Amygdala (tissue), 56 donors: ENCODE measurements at places on chromosomes 2 and 18.

DNA sequence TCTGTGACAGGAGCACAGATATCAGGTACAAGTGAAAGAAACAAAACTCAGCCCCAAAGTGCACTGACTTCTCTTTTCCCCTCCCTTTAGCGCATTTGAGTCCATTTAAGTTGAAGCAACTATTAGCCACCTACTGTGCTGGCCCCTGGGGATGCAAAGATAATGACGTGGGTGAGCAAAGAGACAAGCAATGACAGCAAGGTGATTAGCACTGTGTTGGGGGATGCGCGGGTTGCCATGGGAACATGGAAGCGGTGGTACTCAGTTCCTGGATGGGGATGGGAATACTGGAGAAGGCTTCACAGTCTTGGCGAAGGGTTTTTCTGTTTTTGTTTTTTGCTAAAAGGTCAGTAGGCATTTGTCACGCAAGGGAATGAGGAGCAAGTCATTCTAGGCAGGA lies 205.8 kb downstream of the LDLRAD4 start:
- DNase-seq = no peak

- DNase-seq = no peak
These were observed 104.2 kb downstream of the ZNF521 start for GRCh38 chr18:25247725-25248124.

DNA sequence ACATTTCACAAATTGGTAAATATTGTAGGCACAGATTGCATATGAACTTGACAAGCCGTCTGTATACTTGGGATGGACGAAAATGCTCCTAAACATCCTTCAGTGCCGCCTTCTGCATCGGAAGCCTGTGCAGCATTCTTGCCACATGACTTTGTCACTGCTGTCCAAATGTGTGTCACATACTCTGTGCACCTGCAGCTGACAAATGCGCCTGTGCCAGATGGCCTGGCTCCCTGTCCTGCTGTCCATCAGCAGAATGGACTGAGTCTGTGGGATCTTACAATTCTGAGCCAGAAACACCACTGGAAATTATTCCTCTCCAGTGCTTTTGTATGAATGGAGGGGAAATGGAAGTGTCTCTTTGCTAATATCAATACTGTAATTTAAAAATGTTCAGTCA lies 89.9 kb downstream of the DCDC2C start:
- DNase-seq = no peak

DNA sequence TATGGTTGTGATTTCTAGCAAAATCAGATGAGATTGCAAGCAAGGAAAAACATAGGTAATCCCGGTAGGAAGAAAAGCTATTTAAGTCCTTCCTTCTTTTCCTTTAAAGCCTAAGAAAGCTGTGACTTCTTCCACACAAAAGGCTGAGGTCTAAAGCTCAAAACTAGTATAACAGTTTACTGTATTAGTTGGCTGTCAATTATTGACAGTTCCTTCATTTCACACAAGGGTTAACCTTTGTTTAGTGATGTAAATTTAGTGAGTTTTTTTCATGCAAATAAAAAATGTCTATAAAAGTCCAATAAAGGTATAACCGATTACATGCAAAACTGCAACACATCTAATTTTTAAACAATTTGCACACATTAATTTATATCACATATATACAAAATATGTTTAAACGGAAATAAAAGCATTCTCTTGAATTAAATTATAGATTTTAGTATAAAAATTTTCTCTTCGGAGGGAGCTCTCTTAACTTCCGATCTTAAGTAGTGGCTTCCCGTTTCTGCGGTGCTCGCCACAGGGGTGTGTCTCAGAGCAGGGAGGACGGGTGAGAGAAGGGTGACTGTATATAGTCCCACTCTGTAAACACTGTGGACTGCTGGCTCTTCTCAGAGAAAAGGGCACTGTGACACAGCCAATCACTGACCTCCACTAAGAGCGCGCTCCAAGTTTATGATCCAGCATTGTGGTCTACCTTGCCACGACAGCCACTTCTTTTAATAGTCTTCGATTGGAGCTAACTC lies 33.4 kb downstream of the TTR start:
- DNase-seq = no peak

DNA sequence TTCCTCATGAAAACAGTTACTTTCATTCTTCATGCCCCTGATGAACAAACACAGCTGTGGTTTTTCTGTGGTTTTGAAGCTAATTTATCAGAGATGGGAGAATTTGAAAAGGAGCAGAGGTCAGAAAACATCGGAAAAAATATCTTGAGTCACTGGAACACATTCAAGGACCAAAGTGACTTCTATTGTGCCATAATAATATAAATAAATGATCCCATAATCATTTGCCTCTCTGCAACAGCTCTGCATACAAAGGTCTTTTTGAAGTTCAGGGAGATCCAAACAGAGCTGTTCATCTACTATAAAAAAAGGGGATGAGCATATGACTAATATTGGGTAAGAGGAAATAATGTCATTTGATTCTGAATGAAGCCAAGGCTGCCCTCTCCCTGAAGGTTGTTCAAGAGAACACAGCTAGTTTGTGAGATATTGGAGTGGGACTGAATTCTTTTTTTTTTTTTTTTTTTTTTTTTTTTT lies 201.3 kb upstream of the GALNT5 start:
- DNase-seq = no peak

- no peak for DNase-seq
These were observed 106.6 kb upstream of the CYP1B1 start for GRCh38 chr2:38182492-38183003.

GRCh38 chr2:72136933-72137497 lies 10.6 kb downstream of the CYP26B1 start:
- DNase-seq = no peak

DNA sequence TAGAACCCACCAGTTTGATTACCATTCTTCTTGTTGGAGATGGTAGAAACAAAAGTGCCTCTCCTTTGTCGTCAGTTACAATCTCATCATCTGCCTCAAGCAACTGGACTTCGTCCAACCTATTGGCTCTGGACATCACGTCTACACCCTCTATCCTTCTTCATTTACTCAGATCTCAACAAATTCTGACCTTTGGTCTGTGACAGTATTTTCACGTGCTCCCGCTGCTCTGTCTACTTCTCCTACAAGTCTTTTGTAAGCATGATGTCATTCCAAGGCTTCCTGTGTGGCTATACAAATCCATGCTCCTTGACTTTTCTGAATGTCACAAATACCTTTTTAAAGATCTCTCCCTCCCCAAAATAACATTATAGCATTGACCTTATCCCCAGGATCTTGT lies 43.0 kb upstream of the PID1 start:
- no peak for DNase-seq

DNA sequence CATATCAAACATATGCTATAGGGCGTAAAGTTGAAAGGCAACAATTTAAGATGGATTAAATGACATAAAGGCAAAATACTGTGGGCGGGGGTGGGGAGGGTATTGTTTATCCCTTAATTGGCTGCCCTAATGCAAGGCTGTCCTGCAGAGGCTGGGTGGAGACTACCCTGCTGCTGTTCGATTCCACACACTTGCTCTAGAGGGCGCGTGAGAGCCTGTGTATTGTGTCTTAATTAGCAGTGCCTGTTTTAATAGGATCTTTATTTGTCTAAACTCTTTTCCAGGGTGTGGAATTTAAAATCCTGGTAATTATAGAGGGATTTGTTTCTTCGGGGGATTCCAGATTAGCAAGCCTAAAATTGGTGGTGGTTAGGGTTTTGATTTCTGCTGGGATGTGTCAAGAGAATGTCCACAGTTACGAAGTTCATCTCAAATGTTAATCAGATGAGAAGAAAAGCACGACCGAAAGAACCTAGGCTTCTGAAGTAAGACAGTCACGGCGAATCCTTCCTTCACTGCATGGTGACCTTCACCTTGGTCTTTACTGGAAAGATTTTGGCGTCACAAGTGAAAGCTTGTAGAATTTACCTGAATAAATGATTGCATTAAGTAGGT lies 103.5 kb upstream of the MAP3K20 start:
- no peak for DNase-seq

DNA sequence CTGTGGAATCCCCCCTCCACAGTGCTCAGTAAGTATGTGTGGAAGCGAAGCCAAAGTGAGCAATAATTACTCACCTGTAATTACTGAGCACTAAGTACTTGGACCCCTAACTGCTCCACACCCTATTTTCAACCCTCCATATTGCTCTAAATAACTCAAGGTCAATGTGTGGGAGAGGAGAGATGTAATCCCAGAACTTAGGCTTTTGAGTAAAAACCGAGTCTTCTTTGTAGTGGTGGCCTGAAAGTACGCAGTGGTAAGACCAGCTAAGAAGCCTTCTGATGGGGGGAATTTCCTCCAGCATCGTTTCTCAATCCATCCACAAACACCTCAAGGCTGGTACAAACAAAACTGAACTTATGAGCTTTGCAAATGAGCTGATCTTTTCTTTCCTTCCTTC lies 551.6 kb downstream of the ZEB2 start:
- DNase-seq = no peak

DNA sequence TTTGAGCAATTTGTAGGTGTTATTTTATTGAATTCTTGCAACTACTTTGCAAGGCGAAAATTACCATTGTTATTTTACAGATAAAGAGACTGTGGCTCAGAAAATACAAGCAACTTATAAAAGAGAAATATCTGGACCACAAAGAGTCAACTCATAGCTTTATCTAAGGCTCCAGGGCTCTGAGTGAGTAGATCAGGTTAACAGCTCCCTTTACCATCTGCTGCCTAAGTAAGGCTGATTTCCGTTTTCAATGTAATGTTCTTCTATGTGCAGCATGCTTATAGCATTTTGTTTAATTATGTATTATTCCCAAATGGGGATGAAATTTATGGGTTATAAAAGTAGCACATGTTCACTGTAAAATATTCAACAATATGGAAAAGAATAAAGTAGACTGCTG lies 299.1 kb upstream of the TNP1 start:
- DNase-seq = no peak

GRCh38 chr2:98140210-98140609 lies 53.2 kb downstream of the VWA3B start:
- DNase-seq = no peak

GRCh38 chr2:241730671-241731293 lies 3.6 kb upstream of the D2HGDH start:
- no peak for DNase-seq

- no peak for DNase-seq
These were observed 232.0 kb upstream of the PARD3B start for GRCh38 chr2:204313256-204313655.

DNA sequence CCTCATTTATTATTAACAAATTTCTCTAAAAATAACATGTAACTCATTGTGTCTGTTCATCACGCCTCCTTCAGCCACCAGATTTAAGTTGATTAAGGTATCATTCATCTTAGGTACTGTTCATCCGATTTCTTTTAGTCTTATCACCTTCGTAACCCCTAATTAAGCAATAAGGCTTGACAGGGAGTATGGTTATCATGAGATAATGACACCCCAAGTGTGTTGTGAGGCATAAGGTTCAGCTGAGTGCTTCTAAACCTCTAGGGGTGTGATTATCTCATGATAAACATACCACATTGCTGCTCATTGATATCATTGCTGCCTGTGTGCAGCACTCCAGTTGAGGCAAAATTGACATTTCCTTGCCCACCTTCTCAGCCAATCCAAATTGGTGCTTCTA lies 158.9 kb upstream of the BOD1L2 start:
- no peak for DNase-seq

GRCh38 chr2:25977768-25978167 lies 4.5 kb downstream of the KIF3C start:
- no peak for DNase-seq

GRCh38 chr2:241003369-241003768 lies 5.0 kb downstream of the SNED1 start:
- no peak for DNase-seq

- DNase-seq = no peak
These were observed 333.0 kb downstream of the SUCLG1 start for GRCh38 chr2:84126084-84126483.

- no peak for DNase-seq
These were observed 535.5 kb downstream of the XIRP2 start for GRCh38 chr2:167423731-167424130.

GRCh38 chr2:235610696-235611257 lies 116.9 kb downstream of the AGAP1 start:
- DNase-seq = no peak

- DNase-seq = no peak
These were observed 56.6 kb upstream of the MAP2 start for GRCh38 chr2:209367075-209367747.

DNA sequence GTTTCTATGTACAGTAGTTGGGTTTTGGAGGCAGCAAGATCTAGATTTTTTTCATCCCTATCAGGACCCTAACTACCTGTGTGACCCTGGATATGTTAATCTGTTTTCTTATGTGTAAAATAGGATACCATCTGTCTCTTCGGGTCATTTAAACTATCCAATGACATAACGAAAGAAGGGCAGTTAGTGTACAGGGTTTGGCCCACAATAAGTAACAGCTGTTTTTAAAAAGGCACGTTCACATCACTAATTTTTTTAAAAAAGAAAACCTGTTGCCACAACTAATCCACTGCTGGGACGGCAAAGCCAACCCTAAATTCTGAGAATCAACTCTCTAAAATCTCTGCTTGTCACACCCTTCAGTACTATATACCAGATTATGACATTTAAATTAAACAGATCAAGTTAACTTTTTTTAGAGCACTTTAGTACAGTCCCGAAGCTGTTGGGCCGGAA lies 869 bp downstream of the USP40 start:
- DNase-seq = no peak

- no peak for DNase-seq
These were observed 92.0 kb downstream of the USP40 start for GRCh38 chr2:233474308-233475160.

DNA sequence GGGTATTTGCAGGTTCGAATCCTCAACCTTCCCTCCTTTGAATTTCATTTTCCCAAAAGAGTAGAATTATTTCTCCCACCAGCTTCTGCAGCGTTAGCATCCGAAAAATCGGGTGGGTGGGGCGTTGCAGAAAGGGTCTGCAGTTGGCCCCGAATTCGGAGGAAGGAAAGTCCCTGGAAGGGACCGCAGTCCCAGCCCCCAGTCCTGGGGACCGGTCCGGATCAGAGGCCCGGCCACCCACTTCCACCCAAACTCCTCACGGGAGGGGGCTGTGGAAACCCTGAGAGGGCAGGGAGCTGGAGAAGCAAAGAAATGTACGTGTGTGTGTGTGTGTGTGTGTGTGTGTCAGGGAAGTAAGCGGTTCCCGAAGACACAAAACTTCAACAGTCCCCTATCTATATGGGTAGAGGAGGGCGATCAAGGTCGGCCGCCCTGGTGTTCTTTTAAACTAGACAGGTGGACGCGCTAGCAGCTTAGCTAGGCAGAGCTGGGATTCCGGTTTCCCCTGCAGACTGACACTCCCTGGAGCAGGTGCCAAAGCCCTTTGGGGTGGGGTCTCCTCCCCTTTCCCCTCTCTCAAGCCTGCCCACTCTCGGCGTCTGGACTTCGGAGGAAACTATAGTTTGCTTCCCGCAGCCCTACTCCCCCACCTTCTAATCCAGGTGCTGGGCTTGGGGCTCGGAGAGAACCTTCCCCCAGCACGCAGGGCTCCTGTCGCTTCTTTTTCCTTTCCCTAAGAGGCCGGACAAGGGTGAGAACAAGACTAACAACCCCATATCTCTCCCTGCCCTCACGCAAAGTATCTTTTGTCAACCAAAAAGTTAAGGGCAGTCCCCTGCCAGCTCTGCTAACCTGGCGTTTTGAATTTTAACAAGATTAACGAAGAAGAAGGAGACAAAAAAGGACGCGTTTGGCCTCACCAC lies 4.8 kb upstream of the ONECUT2 start:
- no peak for DNase-seq
